ENCODE measurements at places on chromosomes 6 and 20.

DNA sequence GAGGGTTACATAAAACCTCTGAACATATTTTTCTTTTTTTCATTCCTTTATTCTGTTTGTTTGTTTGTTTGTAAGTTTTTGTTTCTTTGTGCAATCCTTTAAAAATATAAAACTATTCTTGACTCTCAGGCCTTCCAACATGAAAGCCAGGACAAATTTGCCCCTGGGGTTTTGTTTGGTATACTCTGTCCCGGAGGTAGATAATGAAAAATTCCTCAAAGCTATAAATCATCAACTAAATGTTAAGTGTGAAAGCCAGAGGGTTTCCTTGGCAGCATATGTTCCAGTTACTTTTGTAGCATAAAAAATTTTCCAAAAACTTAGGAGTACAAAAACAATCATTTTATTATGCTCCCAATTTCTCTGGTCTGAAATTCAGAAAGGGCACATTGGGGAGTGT is 1084.3 kb upstream of the GJE1 start:
- no peak for DNase-seq

DNA sequence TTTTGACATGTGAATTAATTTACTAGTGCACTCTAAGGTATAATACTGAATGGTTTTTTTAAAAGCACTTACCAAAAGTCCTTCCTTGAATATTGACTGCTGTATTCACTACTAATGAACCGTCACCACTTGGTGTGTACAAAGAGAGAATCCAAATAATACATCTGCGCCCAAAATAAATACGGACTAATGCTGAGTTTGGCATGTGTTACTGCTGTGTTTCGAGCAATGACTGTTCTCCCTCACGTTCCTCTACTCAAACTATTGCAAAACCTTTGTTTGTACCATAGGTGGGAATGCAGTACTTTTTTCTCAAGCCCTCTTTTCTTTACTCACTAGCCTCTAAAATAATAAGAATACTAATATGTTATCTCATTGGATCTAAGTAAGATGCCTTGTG is 305.5 kb downstream of the QKI start:
- DNase-seq: no peak

GRCh38 chr6:28868873-28869272 is 54.9 kb downstream of the TRIM27 start:
- DNase-seq: no peak

GRCh38 chr6:12572896-12573827 is 143.4 kb upstream of the PHACTR1 start:
- DNase-seq: peak; percentile 92

- peak; percentile 52 for DNase-seq
These were observed 3.8 kb upstream of the RANBP9 start for GRCh38 chr6:13715444-13715883.

- no peak for DNase-seq
These were observed 997.6 kb upstream of the CITED2 start for GRCh38 chr6:140372064-140372463.

GRCh38 chr20:36132802-36133211 is 21.7 kb upstream of the EPB41L1 start:
- DNase-seq: no peak

DNA sequence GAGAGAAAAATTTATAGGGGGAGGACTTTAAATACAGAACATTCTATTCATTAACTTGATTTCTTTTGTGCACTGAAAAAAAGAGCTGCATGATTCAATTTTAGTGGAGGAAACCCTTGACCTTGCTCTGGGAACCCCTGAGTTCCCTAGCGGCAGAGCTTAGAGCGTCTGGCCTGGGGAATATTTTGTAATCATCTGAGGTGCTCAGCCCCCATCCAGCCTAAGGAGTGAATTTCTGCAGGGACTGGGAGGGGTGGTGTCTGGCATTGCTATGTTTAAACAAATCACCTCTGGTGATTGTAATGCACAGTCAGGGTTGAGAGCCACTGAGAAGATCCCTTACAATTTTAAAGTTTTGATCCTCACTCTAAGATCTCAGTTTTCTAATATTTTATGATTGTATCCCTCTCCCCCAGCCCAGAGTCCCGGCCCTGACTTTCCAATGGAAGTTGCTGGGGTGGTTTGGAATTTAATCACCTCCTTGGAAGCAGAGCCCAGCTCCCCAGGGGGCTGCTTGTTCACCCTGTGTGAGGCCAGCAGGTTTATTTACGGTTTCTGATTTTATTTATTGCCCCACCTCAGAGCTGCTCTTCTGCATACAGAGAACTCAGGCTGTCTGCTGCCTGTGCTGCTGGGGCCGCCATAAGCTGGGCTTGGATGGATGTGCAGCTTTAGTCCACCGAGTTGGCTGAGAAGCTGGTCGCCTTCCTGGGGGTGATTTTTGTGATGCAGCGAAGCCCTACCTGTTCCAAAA is 263.1 kb downstream of the LRFN2 start:
- no peak for DNase-seq

DNA sequence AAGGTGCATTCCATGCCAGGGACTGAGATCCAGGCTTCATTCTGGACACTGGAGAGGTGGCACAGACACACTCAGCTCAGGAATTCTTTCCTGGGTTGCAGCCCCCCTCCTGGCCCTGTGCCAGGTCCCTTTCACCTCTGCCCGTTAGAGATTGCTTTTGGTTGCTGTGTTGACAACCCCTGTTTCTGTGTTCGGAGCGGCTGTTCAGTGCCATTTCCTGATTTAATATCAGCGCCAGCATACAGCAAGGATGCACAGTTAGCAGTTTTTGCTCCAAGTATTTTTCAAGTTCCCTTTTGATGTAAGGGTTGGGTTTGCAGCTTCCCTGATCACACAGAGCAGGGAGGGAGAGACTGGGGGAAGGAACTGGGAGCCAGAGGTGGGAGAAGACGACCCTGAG is 8.5 kb upstream of the MAFB start:
- DNase-seq: no peak

DNA sequence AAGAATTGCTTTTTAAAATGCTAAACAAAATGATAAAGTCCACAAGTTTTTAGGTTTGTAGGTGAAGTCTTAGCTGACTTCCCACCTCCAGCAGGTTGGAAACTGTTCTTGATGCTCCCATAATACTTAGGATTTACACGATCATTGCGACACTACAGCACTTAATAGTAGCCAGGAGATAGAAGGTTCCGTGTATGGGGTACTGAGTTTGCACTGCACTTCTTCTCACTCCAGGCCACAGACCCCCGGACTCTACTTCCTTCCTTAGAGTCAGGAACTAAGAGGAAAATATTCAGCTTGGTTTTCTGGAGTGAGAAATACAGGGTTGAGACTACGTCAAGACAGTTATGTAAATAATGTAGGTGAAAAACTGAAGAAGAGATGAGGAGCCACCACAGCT is 56.1 kb upstream of the SGK1 start:
- no peak for DNase-seq

DNA sequence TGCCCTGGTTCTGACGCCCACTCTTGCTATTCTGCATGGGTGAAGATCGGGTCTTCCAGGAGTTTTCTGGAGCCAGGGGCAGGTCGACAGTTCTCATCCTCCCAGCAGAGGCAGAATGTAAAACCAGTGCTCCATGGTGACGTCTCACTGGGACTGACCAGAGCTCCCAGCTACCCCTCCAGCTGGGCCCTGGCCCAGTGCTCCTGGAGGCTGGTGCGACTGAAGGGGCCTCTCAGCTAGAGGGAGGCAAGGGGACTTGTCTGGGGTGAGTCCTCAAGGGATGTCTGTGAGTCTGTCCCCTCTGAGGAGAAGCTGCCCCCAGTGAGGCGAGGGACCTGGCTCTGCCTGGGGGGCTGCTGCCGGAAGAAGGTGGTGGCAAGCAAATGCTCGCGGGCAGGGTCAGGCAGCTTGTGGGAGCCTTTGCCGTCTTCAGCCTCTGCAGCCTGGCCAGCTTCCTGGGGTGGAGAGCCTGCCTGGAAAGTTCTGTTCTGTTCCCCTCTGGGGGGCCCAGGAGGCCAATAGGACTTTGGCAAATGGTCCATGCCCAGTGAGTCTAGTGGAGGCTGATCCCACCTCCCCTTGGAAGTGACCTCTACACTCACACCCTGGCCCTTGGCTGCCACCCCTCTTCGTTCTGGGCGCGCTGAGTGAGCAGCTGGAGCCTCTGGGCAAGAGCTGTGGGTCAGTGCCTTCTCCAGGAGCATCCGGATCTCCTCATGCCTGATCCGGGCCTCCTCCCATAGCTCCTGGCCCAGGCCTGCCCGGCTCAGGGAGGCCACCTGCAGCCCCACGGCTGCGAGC is 47.5 kb downstream of the KIAA1755 start:
- DNase-seq: no peak

DNA sequence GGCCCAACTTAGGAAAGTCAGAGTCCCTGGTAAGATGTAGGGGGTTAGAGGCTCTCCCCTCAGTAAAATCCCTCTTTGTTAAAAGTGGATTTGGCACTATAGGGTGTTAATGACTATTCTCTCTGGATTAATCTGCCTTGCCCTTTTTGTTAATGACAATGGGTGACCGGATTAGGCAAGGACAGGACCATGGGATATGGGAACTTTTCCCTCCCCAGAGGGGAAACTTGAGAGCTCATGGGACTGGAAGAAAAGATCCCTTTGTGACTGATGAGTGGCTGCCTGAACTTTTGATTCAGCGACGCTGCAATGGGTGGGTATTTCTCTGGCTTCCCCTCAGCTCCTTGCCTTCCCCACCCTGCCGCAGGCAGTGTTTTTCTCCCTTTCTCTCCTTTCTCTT is 12.2 kb upstream of the TAAR9 start:
- DNase-seq: no peak

GRCh38 chr6:21999012-21999528 is 297.8 kb downstream of the PRL start:
- peak; percentile 55 for DNase-seq

GRCh38 chr6:146741609-146742008 is 142.8 kb downstream of the ADGB start:
- no peak for DNase-seq

DNA sequence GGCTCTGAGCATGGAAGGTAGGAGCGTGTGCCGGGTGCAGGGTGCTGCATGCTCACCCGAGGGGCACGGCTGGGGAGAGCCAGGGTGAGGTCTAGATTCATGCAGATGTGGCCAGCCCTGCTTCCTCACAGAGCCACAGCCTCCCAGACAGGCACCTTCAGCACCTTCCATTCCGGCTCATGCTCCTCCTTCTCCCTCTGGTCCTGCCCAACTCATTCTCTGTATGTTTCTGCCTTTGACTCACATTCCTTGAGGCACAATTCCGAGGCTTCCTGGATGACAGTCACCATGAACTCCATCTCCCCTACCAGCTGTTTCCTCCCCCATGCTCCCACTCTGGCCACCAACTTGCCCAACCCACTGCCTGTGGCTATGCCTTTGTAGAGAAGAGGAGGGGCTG is 35.4 kb downstream of the DACT2 start:
- no peak for DNase-seq

GRCh38 chr6:130093546-130093945 is 75.2 kb downstream of the L3MBTL3 start:
- no peak for DNase-seq

GRCh38 chr6:34586327-34587040 is 30.4 kb upstream of the SPDEF start:
- no peak for DNase-seq

- DNase-seq: peak; percentile 73
These were observed 4.1 kb downstream of the ATP9A start for GRCh38 chr20:51763965-51764602.

DNA sequence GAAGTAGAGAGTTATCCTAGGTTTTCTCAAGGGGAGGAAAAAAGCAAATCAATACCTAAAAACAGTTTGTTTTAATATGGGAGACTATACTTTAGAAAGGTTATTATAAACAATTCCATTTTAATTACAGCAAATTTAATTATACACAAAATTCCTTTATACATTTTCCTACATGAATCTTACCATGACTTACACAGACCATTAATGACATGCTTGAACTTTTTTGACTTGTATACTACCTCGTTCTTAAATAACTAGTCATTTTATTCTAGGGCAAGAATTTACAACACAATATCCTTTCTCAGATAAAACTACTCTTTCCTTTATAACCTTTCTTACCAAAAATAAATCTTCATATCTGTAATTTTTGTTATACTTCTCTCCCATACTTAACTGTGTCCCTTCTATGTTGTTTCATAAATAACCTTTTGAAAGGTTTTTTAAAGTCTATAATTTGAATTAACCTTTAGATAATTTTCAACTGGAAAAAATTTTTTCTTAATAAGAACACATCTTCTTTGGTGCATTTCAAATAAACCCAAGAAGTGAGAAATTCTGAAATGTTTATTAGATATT is 729.4 kb downstream of the TENT5A start:
- DNase-seq: no peak

- no peak for DNase-seq
These were observed 32.6 kb upstream of the HMGN3 start for GRCh38 chr6:79267128-79267527.

- no peak for DNase-seq
These were observed 967.6 kb upstream of the GJE1 start for GRCh38 chr6:141165002-141165665.

DNA sequence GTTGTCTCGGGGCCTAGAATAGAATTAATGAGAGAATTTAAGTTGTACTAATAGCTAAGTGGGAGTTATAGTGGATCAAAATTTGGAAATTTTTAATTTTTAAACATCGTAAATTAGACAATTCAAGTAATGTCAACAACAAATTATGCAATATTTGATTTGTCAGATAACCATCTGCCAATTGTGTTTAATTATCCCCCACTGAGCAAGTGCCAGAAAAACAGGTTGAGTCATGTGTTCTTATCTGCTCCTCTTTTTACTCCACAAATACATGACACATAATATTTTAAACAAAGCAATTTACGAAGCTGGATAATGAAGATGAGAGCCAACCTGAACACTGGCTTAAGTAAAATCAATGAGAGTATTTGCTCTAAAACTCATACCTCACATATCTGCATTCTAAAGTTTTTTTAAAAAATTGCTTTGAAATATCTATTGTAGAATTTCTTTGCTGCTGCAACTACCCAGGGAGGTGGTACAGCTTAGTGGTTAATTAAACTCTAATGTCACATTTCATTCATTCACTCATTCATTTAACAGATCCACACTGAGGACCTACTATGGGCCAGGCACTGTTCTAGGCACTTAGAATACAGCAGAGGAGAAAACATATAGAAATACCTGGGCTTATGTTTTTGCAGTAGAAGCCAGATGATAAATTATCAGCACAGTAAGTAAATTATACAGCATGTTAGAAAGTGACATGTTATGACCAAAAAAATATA is 57.1 kb upstream of the MAP7 start:
- no peak for DNase-seq

DNA sequence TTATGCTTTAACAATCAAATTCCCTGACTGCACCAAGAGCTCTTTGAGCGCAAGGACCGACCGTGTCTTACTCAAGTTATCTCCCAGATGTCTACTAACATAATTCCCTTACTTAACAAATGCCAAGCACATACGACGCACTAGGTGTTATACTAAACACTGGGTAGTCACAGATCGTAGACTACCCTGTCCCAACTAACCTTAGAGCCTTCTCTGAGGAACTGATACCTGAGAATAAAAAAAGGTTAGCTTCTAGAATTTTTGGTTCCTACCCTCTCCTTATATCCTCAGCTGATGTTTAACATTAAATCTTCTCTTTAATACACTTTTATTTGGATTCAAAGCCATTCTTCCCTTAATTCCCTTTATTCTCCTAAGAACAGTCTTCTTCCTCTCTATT is 38.5 kb downstream of the EPB41L2 start:
- no peak for DNase-seq

- peak; percentile 79 for DNase-seq
These were observed 42.6 kb downstream of the TTI1 start for GRCh38 chr20:37990571-37991151.

- no peak for DNase-seq
These were observed 21.8 kb downstream of the HDDC2 start for GRCh38 chr6:125279961-125280360.

GRCh38 chr6:12408752-12409151 is 118.6 kb downstream of the EDN1 start:
- no peak for DNase-seq

GRCh38 chr6:117266257-117267053 is 1.1 kb downstream of the VGLL2 start:
- DNase-seq: no peak

Data from AG10803 (cell line).